ENCODE measurements at places on chromosomes 3 and 15. TPM values are rescaled to one million over a fixed set of nuclear protein-coding genes. Genes with fewer than 3 reads are reported as not detected.

SEMA5B gene
- 10.1 TPM for total RNA-seq

FGD5 gene
- 0.25 TPM for total RNA-seq

CYP11A1 gene
- total RNA-seq: 1.1 TPM

INSYN1 gene
- total RNA-seq: 0.17 TPM

ADGRG7 gene
- total RNA-seq: not detected

NR2E3 gene
- total RNA-seq: 0.28 TPM

CCR1 gene
- total RNA-seq: not detected

CCR9 gene
- total RNA-seq: not detected

- DNase-seq: no peak
- H3K27me3 ChIP-seq: no peaks in the 10 kb centered on the region
- peaks cover 6% of the 10 kb centered on the region for H3K4me1 ChIP-seq
- no peak overlapping the region for H3K27ac ChIP-seq
Measured at GRCh38 chr15:48784756-48785155, 26.1 kb downstream of the CEP152 start.

DNA sequence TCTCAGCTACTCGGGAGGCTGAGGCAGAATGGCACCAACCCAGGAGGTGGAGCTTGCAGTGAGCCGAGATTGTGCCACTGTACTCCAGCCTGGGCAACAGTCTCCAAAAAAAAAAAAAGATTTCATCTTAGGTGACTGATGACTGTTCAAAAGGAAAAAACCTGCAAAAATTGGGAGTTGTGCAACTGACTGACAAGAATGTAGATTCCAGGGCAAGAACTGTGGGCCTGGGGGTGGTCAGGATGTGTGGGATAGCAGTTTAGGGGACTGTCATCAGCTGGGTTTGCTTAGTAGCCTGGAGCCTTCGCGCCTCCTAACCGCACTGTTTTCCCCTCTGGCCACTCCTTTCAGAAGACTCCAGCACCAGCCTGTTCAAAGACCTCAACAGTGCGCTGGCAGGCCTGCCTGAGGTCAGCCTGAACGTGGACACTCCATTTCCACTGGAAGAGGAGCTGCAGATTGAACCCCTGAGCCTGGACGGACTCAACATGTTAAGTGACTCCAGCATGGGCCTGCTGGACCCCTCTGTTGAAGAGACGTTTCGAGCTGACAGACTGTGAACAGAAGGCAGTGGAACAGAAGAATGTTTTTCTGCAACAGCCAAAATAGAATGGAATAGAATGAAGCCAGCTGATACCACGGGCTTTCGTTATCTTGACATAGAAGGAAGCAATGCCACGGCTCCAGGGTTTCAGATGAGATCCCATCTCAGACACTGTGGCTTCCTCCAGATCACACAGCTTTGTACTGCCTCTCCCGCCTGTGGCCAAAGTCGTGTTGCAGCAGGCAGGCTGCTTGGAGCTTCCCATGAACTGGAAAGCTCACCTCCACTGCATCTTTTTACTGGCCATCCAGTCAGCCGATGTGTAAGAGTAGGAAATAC, 75.3 kb upstream of the BLM start:
- H3K36me3 ChIP-seq: no peaks in the 10 kb centered on the region
- H3K4me1 ChIP-seq: peaks cover 13% of the 10 kb centered on the region
- H3K27me3 ChIP-seq: no peaks in the 10 kb centered on the region
- no peak overlapping the region for H3K4me3 ChIP-seq
- H3K27ac ChIP-seq: no peak overlapping the region

DNA sequence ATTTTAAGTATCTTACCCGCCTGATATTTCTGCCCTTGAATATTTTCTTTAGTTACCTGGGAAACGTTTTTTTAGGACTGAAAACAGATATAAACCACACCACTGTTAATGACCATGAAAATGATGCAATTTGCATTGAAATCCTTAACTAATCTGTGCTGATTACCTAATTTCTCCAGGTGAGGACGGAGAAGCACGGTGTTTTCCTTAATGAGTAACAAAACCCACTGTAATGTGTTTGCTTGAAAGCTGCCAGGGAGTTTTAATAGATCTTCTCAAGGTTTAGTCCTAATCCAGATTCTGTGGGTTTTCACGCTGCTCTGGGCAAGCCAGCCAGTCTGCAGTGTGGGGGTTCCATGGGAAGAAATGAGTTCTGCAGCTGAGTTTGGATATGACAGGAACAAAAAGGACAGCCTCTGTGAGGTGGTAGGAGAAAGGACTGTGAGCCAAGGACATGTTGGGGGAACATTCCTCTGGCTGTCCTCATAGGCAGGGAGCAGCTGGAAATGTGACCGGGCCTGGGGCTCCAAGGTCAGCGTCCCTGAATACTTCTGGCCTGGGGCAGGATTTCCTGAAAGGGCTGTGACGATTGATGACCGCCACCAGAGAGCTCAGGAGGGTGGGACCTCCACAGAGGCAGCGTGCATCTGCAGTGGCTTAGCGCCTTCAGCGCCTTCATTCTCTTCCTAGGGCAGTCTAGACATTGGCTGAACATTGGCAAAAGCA, 18.6 kb downstream of the THSD4 start:
- no peak overlapping the region for H3K4me3 ChIP-seq
- no peak overlapping the region for H3K27ac ChIP-seq
- no peaks in the 10 kb centered on the region for H3K27me3 ChIP-seq
- DNase-seq: no peak
- no peaks in the 10 kb centered on the region for H3K4me1 ChIP-seq
- no peaks in the 10 kb centered on the region for H3K36me3 ChIP-seq

DNA sequence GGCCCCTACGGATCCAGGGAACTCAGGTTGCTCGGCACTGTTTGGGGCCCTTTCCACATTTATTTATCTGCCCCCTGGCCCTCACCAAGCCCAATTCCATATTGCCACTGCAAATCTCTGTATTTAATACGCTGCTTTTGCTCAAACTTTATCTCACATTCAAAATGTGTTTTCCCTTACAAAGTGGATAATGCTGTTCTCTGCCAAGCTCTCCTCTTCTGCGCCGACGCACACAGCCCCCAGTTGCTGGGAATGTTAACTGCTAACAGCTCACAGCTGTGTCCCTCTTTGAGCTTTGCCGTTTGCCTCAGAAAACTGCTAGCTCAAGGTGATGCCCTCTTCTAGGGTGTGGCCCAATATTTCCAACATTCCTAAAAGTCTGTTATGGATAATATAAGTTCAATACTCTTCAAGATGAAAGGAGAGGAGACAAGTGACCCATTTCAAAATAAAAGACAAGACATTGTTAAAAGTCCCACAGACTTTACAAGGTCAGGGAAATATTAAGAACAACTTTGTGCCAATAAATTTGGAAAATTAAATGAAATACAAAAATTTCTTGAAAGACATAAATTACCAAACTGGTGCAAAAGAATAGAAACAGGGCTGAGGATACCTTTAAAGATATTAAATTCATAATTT, 12.6 kb upstream of the FBN1 start:
- no peaks in the 10 kb centered on the region for H3K36me3 ChIP-seq
- no peak for DNase-seq
- no peak overlapping the region for H3K27ac ChIP-seq
- H3K27me3 ChIP-seq: no peaks in the 10 kb centered on the region

- peaks cover 13% of the 10 kb centered on the region for H3K4me1 ChIP-seq
- H3K36me3 ChIP-seq: no peaks in the 10 kb centered on the region
- H3K4me3 ChIP-seq: no peak overlapping the region
Measured at GRCh38 chr3:194194051-194194756, 58.3 kb downstream of the HES1 start.

DNA sequence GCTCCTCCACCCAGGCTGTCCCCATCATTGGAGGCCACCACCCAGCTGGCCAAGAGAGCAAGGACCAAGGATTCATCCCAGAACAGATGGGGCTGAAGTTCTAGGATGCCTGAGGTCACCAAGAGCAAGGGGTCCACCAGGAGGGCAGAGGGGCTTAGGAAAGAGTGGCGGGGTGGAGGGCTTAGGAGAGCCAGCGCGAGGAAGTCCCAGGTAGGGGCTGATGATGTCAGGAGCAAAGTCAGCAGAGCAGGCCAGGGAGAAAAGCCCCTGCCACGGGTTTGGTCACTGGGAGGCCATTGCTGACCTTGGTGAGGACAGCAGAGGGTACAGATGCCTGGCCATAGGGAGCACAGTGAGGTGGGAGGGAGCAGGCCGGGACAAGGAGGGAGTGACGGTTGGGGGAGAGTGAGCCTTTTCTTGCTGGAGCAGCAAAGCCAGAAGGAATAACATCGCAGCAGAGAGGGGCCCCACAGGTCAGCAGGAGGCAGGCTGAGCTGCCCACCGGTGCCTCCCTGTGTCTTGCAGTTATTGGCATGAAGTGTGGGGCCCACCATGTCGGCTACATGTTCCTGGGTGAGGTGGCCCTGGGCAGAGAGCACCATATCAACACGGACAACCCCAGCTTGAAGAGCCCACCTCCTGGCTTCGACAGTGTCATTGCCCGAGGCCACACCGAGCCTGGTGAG, 5.2 kb downstream of the PARP3 start:
- no peak for DNase-seq
- no peaks in the 10 kb centered on the region for H3K36me3 ChIP-seq
- no peak overlapping the region for H3K4me3 ChIP-seq
- no peak overlapping the region for H3K27ac ChIP-seq
- peaks cover 1% of the 10 kb centered on the region for H3K4me1 ChIP-seq

GRCh38 chr15:48547286-48547685, 98.2 kb downstream of the FBN1 start:
- DNase-seq: no peak
- no peak overlapping the region for H3K27ac ChIP-seq
- H3K4me1 ChIP-seq: no peaks in the 10 kb centered on the region
- no peaks in the 10 kb centered on the region for H3K27me3 ChIP-seq

- no peaks in the 10 kb centered on the region for H3K27me3 ChIP-seq
- peaks cover 26% of the 10 kb centered on the region for H3K36me3 ChIP-seq
- H3K4me3 ChIP-seq: no peak overlapping the region
- H3K27ac ChIP-seq: no peak overlapping the region
- H3K4me1 ChIP-seq: peaks cover 18% of the 10 kb centered on the region
Measured at GRCh38 chr3:170863816-170864215, 6.2 kb downstream of the RPL22L1 start.

DNA sequence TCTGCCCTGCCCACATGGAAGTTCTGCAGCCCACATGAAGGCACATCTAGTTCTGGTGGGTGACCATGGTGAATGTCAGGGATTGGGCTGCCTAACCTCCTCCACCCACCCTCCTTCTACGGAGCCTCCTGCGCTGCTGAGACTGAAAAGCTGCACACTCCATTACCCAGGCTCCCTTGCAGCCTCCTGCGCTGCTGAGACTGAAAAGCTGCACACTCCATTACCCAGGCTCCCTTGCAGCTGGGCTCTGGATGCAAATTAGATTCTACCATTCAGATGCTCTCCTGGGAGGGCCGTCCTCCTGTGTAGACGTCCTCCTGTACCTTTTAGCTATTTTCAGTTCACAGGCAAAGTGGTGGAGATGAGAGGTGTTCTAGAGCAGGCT, 32.1 kb downstream of the POMGNT2 start:
- no peaks in the 10 kb centered on the region for H3K27me3 ChIP-seq
- H3K4me1 ChIP-seq: no peaks in the 10 kb centered on the region
- H3K36me3 ChIP-seq: no peaks in the 10 kb centered on the region
- H3K27ac ChIP-seq: no peak overlapping the region
- DNase-seq: no peak

- H3K27me3 ChIP-seq: no peaks in the 10 kb centered on the region
- H3K27ac ChIP-seq: no peak overlapping the region
- DNase-seq: no peak
- no peak overlapping the region for H3K4me3 ChIP-seq
- no peaks in the 10 kb centered on the region for H3K36me3 ChIP-seq
Measured at GRCh38 chr3:140388202-140388922, 289.5 kb upstream of the TRIM42 start.

GRCh38 chr3:11300970-11301369, 28.8 kb downstream of the ATG7 start:
- no peaks in the 10 kb centered on the region for H3K27me3 ChIP-seq
- H3K4me3 ChIP-seq: no peak overlapping the region
- no peaks in the 10 kb centered on the region for H3K4me1 ChIP-seq
- no peaks in the 10 kb centered on the region for H3K36me3 ChIP-seq

- no peaks in the 10 kb centered on the region for H3K4me1 ChIP-seq
- no peak overlapping the region for H3K4me3 ChIP-seq
- no peaks in the 10 kb centered on the region for H3K36me3 ChIP-seq
Measured at GRCh38 chr3:35641920-35642527, 2.7 kb downstream of the ARPP21 start.

DNA sequence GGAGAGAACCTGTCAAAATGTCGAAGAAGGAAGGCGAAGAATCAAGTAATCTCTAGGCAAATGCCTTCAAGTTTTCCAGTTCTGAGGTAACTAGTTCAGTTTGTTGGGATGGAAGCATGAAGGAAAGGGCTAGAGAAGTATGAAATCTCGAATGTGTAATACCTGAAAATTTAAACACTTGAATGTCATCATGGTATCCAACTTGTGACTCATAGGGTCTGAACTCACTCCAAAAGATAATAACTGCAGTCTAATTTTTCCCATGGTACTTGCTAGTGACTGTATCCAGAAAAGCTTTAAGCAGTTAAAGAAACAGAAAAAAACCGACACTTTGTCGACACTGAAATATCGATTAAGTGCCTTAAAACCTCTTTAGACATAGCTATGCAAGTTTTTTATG, 102.9 kb upstream of the CHRM5 start:
- H3K4me3 ChIP-seq: no peak overlapping the region
- no peak for DNase-seq
- no peaks in the 10 kb centered on the region for H3K4me1 ChIP-seq
- H3K27me3 ChIP-seq: no peaks in the 10 kb centered on the region

DNA sequence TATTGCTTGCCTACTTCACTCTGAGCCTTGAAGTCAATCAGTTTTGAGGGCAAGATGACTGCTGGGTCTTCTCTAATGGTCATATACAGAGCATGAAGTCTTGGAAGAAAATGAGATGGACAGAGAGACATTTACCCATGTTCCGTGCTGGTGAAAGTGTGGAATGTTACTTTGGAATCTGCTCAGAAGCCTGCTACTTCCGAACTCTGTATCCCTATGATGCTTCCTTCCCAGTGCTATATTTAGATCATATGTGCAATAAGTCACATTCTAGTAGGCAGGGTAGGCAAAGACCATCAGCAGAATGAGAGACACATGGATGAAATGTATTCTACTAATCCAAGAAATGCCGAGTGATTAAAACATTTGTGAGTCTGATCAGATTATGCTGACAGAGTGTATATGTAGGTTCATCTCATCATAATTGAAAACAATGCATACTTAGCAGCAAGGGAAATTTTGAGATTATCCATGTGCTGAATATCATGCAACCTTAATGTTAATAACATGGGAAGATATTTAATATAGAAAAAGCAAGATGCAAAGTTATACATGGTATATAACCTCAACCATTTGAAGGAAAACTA, 60.5 kb downstream of the RAB7A start:
- no peaks in the 10 kb centered on the region for H3K27me3 ChIP-seq
- H3K36me3 ChIP-seq: no peaks in the 10 kb centered on the region
- no peak overlapping the region for H3K4me3 ChIP-seq
- H3K4me1 ChIP-seq: peaks cover 4% of the 10 kb centered on the region

GRCh38 chr3:25473246-25473645, 45.2 kb downstream of the RARB start:
- H3K27me3 ChIP-seq: no peaks in the 10 kb centered on the region
- H3K4me1 ChIP-seq: peaks cover 11% of the 10 kb centered on the region
- H3K36me3 ChIP-seq: no peaks in the 10 kb centered on the region
- peak; percentile 15 for DNase-seq
- H3K27ac ChIP-seq: no peak overlapping the region
- H3K4me3 ChIP-seq: no peak overlapping the region

GRCh38 chr3:30081904-30082303, 524.5 kb upstream of the TGFBR2 start:
- no peak overlapping the region for H3K27ac ChIP-seq
- H3K36me3 ChIP-seq: no peaks in the 10 kb centered on the region
- peaks cover 16% of the 10 kb centered on the region for H3K4me1 ChIP-seq
- H3K27me3 ChIP-seq: peaks cover 73% of the 10 kb centered on the region

Measured in neural progenitor cell (in vitro differentiated cells).